ENCODE measurements at places on chromosomes 2 and 18.

- peak; percentile 54 for DNase-seq
Observed at GRCh38 chr2:241637018-241637794, at the start of the genes ATG4B and THAP4. Gene ATG4B, plus strand, starts transcription at chr2:241637693. Its CDS starts 22 bp downstream, at chr2:241637715. Gene THAP4, minus strand, starts transcription at chr2:241637158. Its CDS starts 141 bp downstream, at chr2:241637017.

DNA sequence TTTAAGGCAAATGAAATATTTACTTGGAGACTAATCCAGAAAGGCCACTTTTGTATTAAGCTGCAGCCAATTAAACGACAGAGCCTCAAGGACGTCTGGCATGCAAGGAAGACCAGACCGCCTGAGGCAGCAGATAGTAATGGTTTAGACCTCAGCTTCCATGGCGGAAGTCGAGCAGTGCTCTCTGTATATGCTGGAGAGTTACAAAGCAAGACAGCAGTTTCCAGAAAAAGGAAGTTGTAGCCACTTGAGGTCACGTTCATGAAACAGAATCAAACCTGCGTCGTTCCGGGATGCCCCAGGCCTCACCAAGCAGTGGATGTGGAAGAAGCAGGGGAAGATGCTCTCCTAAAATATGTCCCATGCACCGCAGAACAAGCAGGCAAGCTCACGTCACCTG is 142.0 kb downstream of the PTGR3 start:
- DNase-seq, result no peak

DNA sequence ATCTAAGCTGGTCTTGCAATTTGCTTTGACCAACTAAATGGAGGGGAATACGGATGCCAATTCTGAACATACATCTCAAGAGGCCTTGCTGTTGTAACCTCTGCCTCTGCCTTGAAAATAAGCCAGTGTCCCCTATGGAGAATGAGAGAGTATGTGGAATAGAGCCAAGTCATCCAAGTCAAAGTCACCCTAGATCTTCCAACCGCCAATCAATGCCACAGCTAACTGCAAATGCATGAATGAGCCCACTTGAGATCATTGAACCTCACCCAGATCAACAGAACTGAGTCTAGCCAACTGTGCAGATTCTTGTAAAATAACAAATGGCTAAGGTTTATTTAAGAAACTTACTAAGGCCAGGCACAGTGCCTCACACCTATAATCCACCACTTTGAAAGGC is 139.8 kb upstream of the TANK start:
- DNase-seq, result no peak

- no peak for DNase-seq
Observed at GRCh38 chr2:28395334-28396061, 2.8 kb downstream of the FOSL2 start.

DNA sequence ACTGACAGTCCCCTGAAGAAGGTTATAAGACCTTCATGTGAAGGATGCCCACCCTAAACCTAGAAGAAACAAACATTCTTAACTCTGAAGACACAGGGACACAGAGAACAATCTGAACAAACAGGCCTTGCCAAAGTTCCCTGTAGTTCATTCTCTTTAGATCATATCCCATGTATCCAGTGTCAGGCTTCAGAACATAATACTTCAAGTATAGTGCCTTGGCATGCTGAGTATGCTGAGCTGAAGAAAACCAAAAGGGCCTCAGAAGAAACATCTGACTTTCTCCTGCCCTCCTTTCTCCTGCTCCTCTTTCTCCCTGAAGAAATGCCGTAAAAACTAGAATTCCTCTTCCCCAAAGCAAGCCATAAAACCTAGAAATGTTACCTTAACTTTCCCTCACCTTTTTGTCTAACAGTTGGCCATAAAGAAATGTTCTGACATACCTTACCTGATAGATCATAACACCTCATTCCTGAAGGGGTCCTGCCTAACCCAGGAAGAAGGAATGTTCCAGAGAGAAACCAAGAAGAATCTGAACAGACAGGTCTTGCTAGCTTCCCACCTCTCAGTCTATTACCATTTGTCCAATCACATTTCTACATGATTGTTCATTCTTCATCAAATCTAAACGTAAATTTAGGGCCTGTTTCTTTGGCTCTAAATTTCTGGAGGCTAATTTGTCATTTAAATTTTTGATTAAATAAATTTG is 160.1 kb upstream of the ZC3H15 start:
- no peak for DNase-seq

DNA sequence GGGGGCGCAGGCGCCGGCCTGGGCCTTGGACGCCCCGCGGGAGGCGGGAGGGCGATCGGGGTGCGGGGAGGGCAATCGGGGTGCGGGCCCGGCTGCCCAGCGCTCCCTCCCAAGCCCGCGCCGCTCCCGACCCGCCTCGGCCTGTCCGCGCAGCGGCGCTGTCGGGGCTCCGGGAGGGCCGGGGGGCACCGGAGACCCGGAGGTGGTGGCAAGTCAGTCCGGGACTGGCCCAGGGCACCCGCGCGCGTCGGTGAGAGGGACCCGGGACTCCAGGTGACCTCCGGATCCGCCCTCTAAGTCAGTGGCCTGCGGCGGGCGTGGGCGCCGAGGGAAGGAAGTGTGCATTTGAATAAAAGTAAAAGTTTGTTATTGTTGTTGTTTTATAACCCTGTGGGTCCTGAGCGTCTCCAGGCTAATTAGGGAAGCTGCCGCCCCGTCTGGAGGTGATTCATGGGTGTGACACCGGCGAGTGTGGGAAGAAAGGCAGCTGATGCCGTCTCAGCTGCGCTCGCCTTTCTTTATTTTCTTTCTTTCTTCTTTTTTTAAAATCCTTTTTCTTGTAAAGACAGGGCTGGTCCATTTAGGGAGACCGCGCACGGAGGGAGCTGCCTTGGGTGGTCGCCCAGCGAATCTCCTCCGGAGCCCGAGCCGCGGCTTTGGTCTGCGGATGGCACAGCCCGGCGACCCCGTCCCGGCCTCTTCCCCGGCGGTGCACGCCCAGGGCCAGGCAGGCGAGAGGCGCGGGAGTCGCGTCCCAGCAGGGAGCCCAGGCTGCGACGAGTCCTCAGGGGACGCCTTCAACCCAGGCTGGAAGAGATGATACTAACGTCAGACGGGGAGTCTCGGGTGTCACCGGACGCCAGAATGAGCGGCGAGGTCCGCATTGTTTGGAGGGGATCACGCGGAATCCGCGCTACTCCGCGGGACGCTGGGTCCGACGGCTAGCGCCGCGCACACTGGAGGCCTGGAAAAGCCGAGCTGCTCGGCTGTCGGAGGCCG is 627 bp upstream of the CRACDL start:
- no peak for DNase-seq

DNA sequence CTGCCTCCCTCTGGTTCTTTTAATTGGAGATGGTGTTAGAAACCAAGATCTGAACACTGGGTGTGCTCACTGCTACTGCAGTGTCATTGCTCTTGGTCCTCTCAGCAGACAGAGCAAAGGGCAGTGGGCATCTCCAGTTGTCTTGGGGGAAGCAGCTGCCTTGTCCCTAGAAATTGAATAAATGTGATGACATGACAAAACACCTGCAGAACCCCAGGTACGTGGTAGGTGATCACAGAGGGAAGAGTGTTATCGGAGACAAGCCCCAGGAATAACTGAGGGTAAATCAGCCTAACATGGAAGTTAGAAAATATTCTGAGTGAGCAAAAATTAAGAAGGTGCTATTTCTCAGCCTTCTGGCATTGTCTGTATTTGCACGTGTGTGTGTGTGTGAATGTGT is 311.9 kb upstream of the HDAC4 start:
- no peak for DNase-seq

DNA sequence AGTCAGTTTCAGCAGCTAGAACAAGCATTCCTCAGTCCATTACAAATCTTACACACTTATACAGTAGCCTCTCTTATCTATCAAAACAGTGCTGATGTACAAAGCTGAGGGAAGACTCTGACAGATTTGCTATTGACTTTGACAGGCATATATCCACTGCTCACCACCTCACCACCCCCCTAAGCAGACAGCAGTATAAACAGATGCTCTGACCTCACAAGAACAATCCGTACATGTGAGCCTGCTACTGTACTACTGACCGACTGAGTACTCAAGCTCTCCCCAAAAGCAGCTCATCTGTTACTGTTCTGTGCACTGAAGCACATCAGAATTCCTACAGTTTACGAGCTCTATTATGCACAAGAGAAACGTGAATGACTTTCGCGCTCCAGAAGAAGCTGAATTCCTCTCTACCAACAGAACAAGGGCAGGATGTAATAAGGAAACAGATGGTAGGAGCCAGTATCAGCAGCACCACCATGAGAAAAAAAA is 95.6 kb upstream of the PDE1A start:
- DNase-seq, result no peak

GRCh38 chr2:30776831-30777635 is 30.2 kb downstream of the CAPN13 start:
- DNase-seq, result no peak

DNA sequence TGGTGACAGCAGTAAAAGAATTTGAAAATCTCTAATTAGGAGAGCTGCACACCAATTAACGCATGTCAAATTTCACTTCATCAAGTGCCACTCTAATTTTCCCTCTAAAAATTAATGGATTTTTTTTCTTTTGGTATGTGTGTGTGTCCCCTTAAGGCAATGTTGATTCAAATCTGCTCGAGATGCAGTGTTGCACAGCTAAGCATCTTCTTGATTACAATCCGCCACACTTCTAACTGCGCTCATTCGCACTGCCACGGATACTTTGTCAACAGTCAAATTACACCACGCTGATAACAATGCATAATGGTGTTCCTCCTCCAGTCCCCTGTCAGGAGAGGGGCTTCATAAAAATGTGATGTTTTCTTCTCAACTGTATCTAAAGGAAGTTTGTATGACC is 261.4 kb downstream of the MEIS1 start:
- DNase-seq, result no peak

GRCh38 chr2:241555711-241556110 is 2.8 kb upstream of the BOK start:
- DNase-seq, result no peak

DNA sequence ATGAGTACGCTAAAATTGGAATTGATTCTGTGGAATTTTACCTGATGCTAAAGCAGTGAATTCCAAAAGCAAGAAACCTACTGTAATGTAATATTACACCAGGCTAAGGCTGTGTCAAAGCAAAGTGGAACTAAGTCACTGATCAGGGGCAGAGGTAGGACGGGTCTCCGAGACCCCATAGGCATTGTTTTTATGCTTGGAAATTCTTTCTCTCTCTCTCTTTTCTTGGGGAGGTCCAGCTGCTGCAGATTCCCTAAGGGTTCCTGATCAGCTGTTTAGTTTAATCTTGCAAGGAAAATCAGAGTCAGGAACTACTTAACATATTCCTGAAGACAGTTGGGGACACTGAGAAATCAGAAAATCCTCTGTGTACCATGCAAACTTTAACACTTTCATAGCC is 220.2 kb downstream of the SRBD1 start:
- DNase-seq, result no peak

- no peak for DNase-seq
Observed at GRCh38 chr18:3250237-3251107, 2.9 kb downstream of the MYL12A start.

DNA sequence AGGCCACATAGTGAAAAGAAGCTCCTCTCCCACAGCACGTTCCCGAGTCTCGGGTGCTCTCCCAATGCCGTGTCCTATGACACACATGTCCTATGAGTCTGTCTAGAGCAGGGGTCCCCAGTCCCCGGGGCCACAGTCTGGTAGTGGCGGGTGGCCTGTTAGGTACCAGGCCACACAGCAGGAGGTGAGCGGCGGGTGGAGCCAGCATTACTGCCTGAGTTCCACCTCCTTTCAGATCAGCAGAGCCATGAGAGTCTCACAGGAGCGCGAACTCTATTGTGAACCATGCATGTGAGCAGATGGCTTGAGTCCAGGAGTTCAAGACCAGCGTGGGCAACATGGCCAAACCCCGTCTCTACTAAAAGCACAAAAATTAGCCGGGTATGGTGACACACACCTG is 112.6 kb downstream of the ZBTB7C start:
- no peak for DNase-seq

DNA sequence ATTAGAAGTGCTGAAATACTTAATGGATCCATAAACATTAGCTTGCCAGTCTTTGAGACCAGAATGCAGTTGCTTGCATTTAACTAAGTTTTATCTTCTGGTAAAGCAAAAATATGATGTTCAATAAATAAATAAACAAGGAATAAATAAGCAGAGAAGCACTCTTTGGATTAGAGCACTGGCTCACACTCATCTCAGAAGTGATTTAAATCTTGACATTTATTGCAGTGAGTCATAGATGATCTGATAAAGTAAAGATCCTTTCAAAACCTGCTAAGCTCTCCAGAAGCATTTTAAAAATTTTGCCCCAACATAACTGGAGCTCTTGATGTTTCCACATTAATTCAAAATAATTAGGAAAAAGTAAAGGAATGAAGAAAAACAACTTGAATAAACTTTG is 66.8 kb downstream of the KYNU start:
- no peak for DNase-seq

GRCh38 chr2:232291343-232291742 is 87.2 kb upstream of the ALPP start:
- DNase-seq, result no peak

DNA sequence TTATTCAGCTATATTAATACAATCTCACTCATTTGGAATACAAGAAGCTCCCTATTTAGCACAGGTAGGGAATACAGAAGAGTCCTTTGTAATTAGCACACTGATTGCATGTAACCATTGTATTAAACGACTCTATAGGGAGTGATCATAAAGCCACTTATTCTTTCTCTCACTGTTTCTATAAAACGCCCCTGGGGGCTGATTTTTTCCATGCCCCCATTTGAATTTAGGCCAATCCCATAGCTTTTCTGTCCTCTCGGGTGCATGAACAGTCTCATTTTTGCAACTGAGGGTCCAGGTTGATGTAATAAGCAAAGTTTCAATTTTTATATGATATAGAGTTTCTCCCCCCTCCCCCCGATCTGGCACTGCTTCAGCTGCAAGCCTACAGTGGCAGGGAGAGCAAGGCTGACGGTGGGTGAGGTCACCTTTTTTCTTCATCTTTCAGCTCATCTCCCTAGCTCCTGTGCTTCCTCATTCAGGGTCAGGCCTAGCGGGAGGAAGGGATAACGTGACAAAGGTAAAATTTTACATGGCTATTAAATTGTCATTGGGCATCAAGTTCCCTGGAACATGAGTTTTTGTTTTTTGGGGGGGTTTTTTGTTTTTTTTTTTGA is 45.7 kb downstream of the GAD1 start:
- no peak for DNase-seq

- DNase-seq, result no peak
Observed at GRCh38 chr2:240981871-240982800, 16.3 kb upstream of the SNED1 start.

DNA sequence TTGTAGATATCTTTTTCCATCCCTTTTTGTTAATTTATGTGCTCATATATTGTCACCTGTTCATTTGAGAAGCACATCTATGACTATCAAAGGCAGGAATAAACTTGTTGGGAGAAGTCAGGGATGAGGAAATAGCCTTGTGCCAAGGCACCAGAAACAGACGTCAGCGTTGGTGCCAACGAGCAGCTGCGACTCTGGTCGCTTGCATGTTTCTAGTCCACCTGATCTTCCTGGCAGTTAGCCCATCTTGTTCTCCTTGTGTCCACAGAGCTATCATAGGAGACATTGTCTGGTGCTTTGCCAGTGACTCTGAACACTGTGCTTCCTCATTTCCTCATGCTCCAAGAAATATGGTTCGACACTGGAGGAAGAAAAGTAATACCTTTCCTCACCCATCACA is 374.4 kb downstream of the PTPRM start:
- no peak for DNase-seq

- DNase-seq, result no peak
Observed at GRCh38 chr18:44924785-44925499, 244.3 kb downstream of the SETBP1 start.

GRCh38 chr2:119488245-119489214 is 35.8 kb downstream of the SCTR start:
- no peak for DNase-seq

All from stimulated activated CD4-positive, alpha-beta T cell treated with anti-CD3 and anti-CD28 coated beads, Interleukin-1b, Interleukin-23, amount 100 ng/mL, for 24 hours (primary cell).